ENCODE measurements at places on chromosomes 12 and 14.

DNA sequence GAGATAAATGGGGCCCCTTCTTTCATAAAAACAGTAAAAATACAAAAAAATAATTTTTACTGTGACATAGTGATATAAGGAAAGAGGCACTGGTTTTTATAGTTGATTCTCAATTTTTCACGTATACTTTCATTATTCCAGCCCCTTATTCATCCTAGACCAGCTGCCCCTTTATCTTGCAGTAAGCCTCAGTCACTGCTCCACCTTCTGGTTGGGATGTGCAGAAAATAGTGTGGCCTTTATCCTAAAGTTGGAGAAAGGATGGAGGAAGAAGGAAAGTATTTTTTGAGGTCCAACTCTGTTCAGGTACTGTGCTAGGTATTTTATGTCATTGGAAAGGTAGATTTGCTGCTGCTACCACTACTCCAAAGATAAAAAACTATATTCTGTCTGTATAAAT is 172.7 kb downstream of the ANO6 start:
- no peak for DNase-seq

GRCh38 chr12:2076196-2076570 is 23.4 kb downstream of the CACNA1C start:
- DNase-seq, result no peak

- no peak for DNase-seq
These were observed 220.7 kb downstream of the NOVA1 start for GRCh38 chr14:26377150-26377549.

DNA sequence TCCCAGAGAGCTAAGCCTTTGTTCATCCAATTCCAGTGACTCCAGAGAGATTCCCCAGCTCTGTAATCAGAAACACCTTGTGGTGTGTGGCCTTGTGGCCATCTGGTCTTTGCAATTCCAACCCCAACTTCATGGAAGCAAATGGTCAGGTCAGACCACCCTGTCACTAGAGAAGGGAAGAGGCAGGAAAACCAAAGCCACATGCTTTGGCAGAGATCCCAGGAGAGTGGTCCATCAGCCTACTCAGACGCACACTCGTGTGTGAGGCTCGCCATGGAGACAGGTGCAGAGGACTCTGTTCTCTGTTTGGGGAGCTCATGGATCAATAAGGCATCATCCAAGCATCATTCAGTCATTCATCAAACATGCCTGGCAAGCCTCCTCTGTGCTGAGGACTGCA is 46.2 kb upstream of the TUNAR start:
- no peak for DNase-seq

DNA sequence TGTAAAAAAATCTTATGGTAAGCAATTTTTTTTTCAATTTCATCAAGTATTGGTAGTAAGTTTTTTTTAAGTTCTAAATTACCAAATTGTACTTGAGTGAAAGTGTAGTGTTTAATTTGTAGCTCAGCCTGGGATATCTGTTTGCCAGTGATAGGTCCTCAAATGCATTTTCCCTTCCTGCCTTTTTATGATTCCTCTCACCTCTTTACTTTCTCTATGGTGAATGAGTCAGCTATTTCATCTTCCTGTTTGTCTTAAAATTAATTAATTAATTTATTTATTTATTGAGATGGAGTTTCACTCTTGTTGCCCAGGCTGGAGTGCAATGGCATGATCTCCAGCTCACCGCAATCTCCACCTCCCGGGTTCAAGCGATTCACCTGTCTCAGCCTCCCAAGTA is 10.6 kb downstream of the SRP54 start:
- no peak for DNase-seq

GRCh38 chr14:102734436-102734835 is 42.8 kb upstream of the TRAF3 start:
- DNase-seq, result no peak

- DNase-seq, result no peak
These were observed 41.9 kb upstream of the BCL2L14 start for GRCh38 chr12:12028668-12029402.

DNA sequence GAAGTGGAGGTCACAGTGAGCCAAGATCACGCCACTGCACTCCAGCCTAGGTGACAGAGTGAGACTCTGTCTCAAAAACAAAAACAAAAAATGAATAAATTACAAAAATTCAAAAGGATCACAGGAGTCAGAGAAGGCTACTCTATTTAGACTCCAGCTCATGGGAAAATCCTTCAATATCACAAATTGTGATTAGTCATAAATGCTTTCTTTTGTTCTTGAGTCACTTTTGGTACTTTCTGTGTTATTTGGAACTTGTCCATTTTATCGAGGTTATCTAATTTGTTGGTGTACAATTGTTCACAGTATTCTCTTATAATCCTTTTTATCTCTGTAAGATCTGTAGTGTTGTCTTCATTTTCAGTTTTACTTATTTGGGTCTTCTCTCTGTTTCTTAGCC is 18.9 kb downstream of the ALDH2 start:
- no peak for DNase-seq

DNA sequence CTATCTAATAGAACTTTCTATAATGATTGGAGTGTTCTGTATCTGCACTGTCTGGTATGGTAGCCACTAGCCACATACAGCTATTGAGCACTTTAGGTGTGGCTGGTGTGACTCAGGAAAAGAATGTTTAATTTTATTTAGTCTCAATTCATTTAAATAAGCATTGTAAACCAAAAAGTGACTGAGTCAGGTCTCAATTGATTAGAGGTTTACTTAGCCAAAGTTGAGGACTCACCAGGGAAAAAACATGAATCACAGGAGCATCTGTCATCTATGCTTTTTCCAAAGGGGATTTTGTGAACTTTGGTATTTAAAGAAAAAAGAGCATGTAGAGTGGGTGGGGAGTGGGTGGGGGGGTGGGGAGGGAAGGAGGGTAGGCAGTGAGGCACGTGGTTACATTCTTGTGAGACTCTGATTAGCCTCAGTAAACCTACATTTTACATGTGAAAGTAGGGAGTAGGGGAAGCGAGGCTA is 473.1 kb downstream of the ATP23 start:
- no peak for DNase-seq

DNA sequence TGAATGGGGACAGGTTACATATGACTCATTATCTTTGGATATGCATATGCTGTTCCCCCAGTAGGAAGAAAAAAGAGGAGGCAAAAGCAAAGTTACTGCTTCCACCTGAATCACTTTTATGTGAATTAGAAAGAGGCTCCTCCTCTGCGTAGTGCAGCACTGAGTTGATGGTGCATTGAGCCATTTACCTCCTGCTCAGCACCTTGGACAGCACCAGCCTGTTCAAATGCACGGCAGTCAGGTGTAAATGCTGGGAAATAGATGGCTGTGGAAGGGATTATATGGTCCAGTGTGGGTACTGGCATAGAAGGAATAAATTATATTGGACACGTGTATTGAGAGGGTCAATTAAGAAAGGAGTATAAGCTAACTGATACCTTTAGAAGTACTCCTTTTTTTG is 541.9 kb upstream of the SEL1L start:
- no peak for DNase-seq

DNA sequence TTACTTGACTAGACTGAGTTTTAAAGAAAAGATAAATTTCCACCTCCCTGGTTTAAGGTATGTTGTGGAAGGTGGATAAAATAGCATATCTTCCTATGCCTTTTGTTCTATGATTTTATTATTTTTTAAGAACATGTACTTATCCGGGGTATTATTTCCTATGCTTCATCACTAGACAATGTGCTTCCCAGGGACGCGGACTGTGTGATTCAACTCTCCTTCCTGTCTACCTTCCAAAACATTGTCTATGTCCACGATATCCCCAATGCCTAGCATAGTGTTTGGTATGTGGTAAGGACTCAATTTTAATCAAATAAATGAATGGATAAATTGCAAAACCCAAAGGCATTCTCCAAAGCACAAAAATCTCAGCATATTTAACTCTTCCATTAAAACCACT is 8.3 kb upstream of the CCND2 start:
- DNase-seq, result no peak

DNA sequence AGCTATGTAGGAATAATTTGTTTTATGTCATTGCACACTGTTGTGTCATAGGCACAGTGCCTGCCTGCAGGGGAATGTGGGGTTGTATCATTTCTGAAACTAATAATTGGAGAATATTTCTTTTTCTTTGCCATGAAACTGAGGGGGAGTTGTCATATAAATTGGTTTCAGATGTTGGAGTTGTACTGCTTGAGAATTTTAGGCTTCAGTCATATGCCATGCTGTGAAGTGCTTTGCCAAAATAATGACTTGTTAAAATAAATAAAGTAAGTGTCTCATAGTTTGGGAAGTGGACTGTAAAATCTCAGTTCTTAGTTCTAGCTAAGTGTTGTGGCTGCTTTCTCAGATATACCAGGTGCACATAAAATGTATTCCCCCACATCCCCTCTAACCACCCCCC is 116.8 kb downstream of the DAAM1 start:
- DNase-seq, result no peak

GRCh38 chr14:96231526-96232130 is 24.4 kb upstream of the BDKRB1 start:
- no peak for DNase-seq

DNA sequence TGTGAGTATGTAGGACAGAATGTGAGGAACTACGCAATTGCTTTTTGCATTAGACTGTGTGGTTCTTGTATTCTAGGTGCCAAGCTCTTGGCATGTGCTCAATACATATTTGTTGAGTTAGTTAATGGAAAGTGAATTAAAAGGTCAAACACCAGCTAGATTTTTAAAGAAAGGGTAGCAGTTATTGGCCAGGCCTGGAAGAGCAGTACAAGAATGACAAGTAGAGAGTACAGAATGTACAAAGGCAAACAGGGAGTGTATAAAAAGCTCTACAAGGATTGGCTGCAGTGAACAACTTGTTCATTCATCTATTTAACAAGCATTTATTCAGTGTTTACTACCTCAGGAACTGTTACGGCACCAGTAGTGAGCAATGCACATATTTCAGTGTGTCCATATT is 854.0 kb upstream of the SEL1L start:
- no peak for DNase-seq

DNA sequence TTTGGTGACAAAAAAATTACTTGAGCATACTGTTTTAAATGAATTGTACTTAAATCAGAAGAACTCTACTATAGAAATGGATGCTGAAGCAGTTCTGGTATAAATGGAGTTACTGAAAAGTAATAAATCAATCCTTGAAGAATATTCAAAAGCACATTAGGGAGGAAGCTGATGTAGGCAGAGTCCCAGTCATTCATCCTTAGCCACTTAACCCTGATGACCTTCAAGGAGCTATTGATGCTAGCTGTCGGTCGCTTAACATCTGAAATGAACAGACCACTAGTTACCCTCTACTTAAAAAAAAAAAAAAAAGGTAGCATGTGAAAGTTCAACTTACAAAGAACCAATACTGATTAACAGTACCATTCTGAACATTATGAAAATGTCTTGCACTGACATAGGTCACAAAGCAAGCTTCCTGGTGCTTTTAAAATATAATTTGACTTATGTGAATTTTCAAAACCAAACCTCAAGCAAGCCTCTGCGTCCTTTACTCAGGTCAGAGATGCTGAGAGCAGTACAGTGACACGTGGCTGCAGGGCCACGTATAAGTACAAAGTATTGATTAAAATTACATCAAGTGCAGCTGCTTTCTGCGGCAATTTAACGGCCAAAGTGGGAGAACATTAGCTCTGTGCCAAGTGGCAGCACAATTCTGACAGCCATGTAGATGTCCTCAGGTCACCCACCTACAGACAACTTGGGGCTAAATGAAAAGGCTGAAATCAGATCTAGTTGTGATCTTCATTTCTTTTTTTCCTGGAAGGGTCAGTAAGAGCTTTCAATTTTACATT is 18.1 kb downstream of the PPM1H start:
- no peak for DNase-seq

DNA sequence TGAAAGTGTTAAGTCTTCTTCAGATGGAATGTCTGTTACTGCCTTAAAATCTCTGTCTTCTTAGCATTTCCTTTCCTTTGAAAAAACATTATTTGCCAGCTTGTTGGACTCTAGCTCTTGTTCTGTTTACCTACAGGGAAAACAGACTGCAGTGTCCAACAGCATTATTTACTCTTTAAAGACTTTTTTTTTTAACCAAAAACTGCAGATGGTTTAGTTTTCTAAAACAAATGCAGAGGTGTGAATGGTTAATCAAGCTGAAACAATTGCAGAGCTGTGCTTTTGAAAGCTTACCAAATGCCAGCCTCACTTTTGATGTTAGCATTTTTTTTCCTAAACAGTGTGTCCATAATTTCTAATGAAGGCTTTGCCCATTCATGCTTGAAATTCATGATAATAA is 323.3 kb downstream of the TMEM117 start:
- no peak for DNase-seq

- no peak for DNase-seq
These were observed 1222.8 kb downstream of the GALC start for GRCh38 chr14:86770186-86770585.

DNA sequence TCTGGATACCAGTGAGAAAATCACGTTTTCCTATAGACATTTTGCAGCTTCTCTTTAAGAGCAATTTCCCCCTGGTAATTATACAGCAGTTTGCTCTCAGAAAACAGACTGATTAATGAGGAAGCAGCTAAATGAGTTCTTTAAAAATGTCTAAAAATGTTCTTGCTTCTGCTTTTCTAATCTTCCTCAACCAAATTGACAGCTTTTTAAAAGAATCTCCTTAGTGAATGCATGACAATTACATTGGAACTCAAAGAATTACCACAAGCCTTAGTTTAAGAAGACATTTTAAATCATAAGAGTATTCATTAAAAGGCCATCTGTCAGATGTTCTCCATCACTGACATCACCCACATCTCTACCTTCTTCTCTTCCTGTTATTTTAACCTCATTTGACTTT is 135.8 kb upstream of the PLXNC1 start:
- DNase-seq, result no peak

DNA sequence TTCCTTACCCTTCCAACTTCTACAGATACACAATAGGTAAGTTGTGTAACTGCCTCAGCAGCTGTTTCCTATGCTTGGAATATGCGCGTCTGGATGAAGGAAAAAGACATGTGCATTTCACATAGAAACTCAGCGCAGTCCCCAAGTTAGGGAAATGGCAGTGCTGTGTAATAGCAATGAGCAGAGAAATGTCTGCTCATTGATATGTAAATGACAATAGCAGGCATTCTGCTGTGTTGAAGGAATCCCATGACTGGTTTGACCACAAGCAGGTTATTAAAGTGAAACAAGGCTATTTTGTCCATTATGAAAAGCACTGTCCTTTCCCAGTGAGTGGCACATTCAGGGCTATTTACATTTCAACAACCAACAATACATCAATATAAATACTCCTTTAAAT is 106.6 kb downstream of the BTG1 start:
- DNase-seq, result no peak

DNA sequence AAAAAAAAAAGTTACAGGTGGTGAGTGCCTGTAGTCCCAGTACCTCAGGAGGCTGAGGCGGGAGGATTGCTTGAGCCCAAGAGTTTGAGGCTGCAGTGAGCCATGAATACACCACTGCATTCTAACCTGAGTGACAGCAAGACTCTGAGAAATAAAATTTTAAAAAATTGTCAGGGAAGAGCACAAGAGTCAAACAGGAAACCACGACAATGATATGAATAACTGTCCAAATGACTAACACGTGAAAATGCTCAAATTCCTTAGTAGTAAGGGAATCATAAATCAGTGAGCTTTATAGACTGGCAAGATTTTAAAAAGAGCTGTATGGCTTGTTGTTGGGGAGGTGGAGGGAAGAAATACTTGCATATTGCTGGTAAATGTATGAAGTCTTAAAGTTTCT is 12.9 kb upstream of the ASPG start:
- no peak for DNase-seq

- no peak for DNase-seq
These were observed 10.2 kb downstream of the MARS1 start for GRCh38 chr12:57498132-57498502.

All from CD8-positive, alpha-beta memory T cell (primary cell).